ENCODE measurements at places on chromosomes 5 and 9.

DNA sequence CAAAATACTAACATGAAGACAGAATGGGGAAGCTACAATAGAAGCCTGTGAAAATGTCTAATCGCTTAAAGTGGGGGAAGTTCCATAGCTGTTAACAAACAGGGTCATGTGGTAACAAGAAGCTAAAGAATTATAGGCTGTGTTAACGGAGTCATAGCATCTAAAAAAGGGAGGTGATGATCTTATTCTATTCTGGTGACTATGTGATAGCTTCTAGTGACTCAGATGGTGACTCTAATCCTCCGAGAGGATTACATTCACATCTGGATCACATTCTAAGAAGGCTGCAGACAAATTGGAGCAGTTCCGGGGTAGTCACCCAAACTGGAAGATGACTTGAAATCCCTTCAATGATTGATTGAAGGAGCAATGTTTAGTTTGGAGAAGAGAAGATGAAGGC is 142.1 kb downstream of the LIFR start:
- DNase-seq = no peak

DNA sequence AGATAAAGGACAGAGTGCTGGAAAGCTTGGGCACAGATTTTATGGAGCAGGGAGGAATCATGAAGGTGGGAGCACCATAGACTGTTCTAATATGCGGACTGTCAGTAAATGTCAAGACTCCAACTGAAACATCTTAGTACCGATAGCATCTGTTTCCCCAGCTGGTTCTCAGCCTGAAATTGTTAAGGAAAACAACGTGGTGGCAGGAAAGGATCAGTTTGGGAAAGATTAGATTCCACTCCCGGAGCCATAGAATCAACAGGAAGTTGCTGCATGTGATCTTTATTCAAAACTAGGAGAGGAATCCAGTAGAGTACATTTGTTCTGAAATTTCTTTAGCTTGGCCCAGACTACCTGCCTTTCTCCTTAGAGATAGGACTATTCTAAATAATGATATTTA is 559.1 kb downstream of the CSNK1G3 start:
- no peak for DNase-seq

GRCh38 chr9:108631496-108632285 is 224.1 kb downstream of the ACTL7B start:
- DNase-seq = no peak

DNA sequence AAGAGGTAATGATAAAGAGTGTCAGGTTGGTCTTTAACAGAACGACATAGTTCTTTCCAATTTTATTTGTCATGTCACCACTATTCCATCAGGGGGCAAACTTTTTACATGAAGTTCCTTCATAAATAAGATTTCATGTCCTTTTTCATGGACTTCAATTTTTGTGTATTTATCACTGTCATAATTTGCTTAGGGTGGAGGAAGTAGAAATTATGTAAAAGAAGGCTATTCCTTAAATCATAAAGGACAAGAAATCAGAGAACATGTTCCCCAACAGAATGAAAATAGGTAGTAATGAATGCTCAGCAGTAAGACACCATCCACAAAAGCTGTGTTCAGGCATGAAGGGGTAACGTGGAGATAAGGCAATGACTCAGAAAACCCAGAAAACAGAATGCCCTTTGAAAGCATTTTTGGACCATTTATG is 72.7 kb downstream of the ZFAND5 start:
- no peak for DNase-seq

- no peak for DNase-seq
These were observed 513.1 kb downstream of the PDE4D start for GRCh38 chr5:59380350-59380951.

- no peak for DNase-seq
These were observed 61.3 kb downstream of the GLIS3 start for GRCh38 chr9:4238522-4238921.

DNA sequence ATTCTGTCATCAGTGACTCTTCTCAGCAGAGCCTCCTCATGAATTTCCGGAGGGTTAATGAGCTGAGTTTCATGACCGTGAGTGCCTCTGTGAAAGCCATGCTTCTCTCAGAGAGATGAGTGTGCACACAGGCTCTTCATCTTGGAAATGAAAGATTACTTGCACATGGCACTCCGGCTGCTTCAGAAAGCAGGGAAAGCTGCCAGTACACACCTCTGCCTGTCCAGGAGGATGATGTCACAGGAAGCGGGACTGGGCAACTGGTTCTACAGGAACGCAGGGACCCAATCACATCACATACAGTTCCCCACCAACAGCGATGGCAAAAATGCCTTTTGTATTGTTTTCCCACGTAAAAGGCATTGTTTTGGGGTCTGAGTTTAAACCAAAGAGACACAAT is 286.0 kb upstream of the DAP start:
- DNase-seq = no peak

DNA sequence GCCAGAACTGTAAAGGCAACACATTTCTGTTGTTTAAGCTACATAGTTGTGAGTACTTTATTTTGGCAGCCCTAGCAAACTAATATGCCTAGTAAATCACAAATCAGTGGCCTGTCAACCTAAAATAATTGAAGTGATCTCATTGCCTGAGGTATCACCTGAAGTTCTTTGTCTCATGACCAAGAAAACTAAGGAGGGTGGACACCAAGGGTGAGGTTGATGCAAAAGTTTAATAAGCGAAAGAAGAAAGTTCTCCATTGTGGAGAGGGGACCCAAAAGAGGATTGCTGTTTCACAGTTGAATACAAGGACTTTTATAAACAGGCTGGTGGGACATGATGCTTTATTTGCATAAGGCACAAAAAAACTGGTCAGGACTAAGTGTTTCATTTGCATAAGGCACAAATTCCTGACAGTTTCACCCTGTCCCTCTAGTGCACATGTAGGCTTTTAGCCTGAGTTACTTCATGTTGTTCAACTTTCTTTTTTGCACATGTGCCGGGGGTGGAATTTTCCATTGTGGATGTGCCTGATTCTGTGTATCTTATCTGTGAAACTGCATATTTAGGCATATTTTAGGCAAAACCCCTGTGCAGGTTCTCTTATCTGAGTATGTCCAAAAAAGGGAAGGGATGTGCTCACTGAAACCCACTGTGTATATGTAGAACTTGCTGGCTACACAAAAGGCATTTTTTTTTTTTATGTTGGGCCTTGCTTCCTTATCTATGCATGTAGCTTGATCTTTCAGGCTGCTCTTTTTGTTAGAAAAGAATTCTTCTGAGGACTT is 108.6 kb upstream of the RAI14 start:
- DNase-seq = no peak

DNA sequence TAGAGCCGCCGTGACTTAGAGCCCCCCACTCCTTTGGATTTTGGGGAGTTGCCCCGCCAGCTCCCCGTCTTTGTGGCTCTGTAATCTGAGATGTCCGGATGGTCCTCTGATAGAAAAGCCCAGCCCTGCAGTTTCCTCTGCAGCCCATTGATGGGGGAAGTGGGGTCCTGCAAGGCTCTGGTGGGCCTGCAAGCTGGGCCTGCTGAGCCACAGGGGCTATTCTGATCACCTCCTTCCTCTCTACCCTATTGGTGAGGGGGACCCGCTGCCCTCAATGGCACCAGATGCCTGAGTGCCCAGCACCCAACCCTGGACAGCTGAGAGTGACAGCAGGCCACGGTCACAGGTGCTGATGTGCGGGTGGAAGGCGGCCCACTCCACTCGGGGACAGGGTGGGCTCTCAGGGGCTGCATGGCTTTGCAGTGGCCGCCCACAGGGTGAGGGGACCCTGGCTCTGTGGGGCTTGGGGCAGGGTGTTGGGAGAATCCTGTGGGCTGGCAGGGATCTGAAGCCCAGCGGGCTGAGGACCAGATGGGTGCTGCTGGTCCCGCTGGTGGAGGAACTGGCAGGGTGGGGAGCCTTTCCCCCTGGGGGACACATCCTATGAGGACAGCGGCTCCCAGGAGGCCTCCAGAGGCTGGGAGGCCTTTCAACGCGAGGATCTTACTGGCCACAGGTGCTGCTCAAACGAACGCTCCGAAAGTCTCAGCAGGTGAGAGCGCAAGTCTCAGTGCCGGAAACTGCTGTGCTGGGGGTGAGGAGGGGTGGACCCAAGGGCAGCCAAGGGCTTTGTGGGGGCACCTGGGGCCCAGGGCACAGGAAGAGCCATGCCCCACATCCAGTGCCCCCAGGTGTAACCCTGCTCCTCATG is 30.0 kb upstream of the LPCAT1 start:
- no peak for DNase-seq

- DNase-seq = no peak
These were observed 108.9 kb upstream of the SPRY4 start for GRCh38 chr5:142433526-142434321.

- DNase-seq = no peak
These were observed 268.2 kb downstream of the SH3GL2 start for GRCh38 chr9:17846948-17847655.

DNA sequence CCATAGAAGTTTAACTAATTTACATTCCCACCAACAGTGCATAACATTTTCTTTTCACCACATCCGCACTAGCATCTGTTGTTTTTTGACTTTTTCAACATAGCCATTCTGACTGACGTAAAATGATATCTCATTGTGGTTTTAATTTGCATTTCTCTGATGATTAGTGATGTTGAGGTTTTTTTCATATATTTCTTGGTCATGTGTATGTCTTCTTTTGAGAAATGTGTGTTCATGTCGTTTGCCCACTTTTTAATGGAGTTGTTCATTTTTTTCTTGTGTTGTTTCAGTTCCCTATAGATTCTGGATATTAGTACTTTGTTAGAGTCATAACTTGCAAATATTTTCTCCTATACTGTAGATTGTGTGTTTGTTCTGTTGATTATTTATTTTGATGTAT is 163.4 kb downstream of the FER start:
- no peak for DNase-seq

GRCh38 chr9:84829471-84829870 is 159.9 kb downstream of the NTRK2 start:
- no peak for DNase-seq

DNA sequence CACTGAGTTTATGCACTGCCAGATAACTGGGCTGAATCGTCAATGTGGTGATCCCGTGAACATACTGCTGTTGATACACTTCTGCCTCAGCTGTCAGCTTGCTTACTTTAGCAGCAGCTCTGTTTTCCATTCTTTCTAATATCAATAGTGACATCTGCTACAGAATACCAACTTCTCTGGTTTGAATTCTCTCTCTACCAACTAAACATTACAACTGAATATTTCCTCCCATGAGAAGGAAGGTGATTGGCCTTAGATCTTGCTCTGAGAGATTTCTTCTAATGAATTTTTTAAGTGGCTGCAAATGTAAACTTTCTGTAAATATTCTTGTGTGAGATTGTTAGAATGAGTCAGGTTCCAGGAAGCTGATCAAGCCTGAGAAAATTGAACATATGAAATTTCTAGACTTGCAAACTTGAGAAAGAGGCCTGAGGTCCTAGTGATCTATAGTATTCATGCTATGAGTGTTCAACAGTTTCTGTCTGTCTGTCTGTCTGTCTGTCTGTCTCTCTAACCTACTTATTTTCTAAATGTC is 205.5 kb upstream of the CDKN2B start:
- no peak for DNase-seq

- DNase-seq = no peak
These were observed 13.6 kb downstream of the PDE6A start for GRCh38 chr5:149930749-149931574.

GRCh38 chr5:36630201-36631145 is 24.1 kb downstream of the SLC1A3 start:
- no peak for DNase-seq

DNA sequence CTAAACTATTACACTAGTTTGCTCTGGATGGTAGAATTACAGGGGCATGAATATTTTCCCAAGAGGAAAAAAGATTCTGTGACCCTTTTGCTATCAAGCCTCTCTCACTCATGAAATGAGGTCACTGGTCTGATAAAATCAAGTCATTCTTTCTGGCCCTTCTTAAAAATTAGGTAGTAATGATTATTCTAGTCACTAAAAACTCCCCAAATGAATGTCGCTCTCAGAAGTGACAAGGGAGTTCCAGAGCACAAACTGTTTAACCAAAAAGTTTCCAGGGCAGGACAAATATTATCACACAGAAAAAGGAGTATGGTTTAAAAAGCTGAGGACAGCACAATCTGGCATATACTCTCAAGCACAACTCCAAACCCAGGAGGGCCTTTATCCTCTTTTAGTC is 12.5 kb downstream of the ERMP1 start:
- DNase-seq = no peak

- DNase-seq = peak; percentile 85
These were observed at the start of gene DEPDC1B for GRCh38 chr5:60699609-60700415. DEPDC1B (minus strand) TSS chr5:60700166; CDS start chr5:60700093, 73 bp downstream.

DNA sequence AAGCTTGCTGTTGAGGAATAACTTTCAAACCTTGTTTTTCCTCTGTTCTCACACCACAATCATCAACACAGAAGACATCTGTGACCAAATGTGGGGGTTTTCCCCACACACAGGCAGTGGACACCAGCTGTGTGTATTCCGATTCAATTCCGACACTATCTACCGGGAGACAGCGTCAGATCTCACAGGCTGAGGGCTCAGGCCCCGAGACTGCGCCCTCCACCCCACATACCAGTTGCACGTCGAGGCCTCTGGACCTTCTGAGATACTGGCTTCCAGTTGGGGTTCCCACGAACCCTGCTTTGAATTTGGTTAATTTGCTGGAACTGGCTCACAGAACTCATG is 41.3 kb downstream of the STK10 start:
- DNase-seq = no peak

DNA sequence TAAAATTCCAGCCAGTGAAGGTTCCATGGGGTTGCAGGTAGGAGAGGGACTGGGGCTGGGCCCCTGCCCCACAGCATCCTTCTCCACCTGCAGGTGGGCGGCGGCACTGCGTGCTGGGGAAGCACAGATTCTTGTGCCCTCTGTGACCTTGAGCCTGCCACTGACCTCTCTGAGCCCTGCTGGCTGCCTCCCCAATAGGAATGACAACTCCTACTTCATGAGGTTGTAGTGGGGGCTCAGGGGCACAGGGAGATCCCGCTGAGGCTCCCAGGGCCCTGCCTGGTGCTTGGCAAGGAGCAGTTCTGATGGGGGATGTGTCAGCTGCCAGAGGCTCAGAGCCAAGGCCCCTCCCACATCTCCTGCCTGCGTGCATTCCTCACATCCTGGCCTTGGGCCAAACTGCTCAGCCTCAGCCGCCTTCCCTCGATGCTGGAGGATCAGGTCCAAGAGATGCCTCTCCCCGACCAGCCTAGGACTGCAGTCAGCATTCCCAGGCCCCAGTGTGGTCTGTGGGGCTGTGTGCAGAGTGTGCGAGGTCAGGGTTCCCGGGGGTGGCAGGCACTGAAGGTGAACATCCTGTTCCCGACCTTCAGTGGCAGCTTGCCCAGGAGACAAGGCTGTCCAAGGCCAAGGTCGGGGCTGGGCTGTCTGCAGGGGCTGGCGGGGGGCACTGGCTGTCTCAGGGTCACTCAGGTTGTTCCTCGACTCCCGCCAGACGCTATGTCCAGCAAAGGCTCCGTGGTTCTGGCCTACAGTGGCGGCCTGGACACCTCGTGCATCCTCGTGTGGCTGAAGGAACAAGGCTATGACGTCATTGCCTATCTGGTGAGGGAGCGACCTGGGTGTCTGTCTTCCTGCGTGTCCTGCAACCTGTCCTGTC is 7.0 kb downstream of the ASS1 start:
- no peak for DNase-seq

- DNase-seq = no peak
These were observed 53.1 kb upstream of the DAB2IP start for GRCh38 chr9:121598167-121598964.

Data from hypothalamus (tissue), 51 donors.